ENCODE measurements at places on chromosomes 12 and 14. TPM values are rescaled to one million over a fixed set of nuclear protein-coding genes. Genes with fewer than 3 reads are reported as not detected.

The PLEKHG7 gene
- 1.6 TPM for total RNA-seq

GRCh38 chr12:51508285-51508684, 82.7 kb upstream of the SCN8A start:
- no peak overlapping the region for H3K4me3 ChIP-seq
- H3K27me3 ChIP-seq = peaks cover 7% of the 10 kb centered on the region
- no peaks in the 10 kb centered on the region for H3K36me3 ChIP-seq
- DNase-seq = no peak
- no peak overlapping the region for H3K27ac ChIP-seq
- no peaks in the 10 kb centered on the region for H3K4me1 ChIP-seq

The IFI27L1 gene
- total RNA-seq = 10.9 TPM

- no peak overlapping the region for H3K27ac ChIP-seq
- H3K27me3 ChIP-seq = peaks cover 17% of the 10 kb centered on the region
- no peak overlapping the region for H3K4me3 ChIP-seq
- DNase-seq = no peak
- no peaks in the 10 kb centered on the region for H3K4me1 ChIP-seq
Observed at GRCh38 chr12:108495054-108495453, 20.0 kb upstream of the FICD start.

- H3K27me3 ChIP-seq = no peaks in the 10 kb centered on the region
- H3K36me3 ChIP-seq = no peaks in the 10 kb centered on the region
- H3K27ac ChIP-seq = no peak overlapping the region
Observed at GRCh38 chr12:1566449-1567135, 27.8 kb downstream of the FBXL14 start.

- H3K4me1 ChIP-seq = peaks cover 49% of the 10 kb centered on the region
- H3K36me3 ChIP-seq = no peaks in the 10 kb centered on the region
- H3K4me3 ChIP-seq = peak overlapping the region; percentile 89
- no peak for DNase-seq
- no peaks in the 10 kb centered on the region for H3K27me3 ChIP-seq
Observed at GRCh38 chr12:8697120-8697475, 693 bp upstream of the RIMKLB start.

DNA sequence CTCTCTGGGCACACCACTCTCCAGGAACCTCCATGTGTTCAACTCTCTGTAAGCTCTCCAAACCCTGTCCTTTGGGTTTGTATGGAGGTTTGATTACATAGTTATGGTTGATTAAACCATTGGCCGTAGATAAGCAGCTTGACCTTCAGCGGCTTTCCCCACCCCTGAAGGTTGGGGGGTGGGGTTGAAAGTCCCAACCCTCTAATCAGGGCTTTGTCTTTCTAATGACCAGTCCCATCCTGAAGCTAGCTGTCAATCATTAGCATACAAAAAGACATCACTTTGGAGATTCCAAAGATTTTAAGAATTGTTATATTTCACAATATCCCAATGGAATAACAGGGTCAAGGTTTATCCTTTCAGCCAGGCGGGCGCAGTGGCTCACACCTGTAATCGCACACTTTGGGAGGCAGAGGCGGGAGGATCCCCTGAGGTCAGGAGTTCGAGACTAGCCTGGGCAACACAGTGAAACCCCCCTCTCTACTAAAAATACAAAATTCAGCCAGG, 8.4 kb downstream of the FAM186A start:
- no peak for DNase-seq
- no peaks in the 10 kb centered on the region for H3K27me3 ChIP-seq
- no peaks in the 10 kb centered on the region for H3K4me1 ChIP-seq
- no peak overlapping the region for H3K27ac ChIP-seq
- H3K4me3 ChIP-seq = no peak overlapping the region

- no peaks in the 10 kb centered on the region for H3K27me3 ChIP-seq
- no peak overlapping the region for H3K4me3 ChIP-seq
- no peak for DNase-seq
- H3K36me3 ChIP-seq = no peaks in the 10 kb centered on the region
- H3K4me1 ChIP-seq = no peaks in the 10 kb centered on the region
Observed at GRCh38 chr14:70616646-70617045, 16.2 kb upstream of the MED6 start.

DNA sequence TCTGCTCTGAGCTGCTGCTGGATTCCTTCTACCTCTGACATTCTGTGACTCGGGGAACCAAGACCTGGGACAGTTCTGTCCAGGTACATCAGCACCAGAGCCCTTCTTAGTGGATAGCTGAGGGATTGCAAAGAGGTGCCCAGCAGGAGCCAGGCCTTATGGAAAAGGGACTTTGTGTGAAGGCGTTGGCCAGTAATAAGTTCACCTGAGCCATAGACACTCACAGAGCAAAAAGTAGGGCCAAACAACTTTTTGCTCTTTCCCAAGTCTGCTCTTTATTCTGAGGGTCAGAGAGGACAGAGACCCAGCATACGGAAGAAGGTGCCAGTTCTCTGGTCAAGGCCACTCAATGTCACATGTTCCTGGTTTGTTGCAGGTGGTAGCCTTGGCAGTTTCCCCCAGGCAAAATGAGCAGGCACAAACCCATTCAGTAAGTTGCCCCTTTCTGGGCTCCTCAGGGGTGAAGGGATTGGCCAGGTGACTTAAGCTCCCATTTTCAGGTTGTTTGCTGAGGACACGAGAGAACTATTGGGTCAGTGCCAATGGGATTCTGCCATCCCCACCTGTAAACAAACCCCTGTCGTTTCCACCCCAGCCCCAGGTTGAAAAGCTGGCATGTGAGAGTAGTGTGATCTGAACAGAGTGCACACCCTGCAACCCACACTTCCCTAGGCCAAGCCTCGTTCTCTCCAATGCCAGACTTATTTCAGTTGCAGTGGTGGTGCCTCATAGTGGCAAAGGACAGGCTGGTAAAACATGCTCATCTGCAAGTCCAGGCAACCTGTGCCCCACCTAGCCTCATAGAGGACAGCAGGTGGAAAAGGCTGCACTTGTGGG, 150.3 kb downstream of the SMOC1 start:
- H3K4me1 ChIP-seq = no peaks in the 10 kb centered on the region
- no peak overlapping the region for H3K27ac ChIP-seq
- no peak overlapping the region for H3K4me3 ChIP-seq
- H3K27me3 ChIP-seq = peaks cover 12% of the 10 kb centered on the region

GRCh38 chr12:28253161-28253641, 62.9 kb downstream of the CCDC91 start:
- no peak overlapping the region for H3K27ac ChIP-seq
- peaks cover 18% of the 10 kb centered on the region for H3K4me1 ChIP-seq
- no peaks in the 10 kb centered on the region for H3K36me3 ChIP-seq

The PTPRO gene
- total RNA-seq = 21.4 TPM

The AQP2 gene
- total RNA-seq = not detected

- no peak overlapping the region for H3K27ac ChIP-seq
- no peak overlapping the region for H3K4me3 ChIP-seq
- H3K27me3 ChIP-seq = no peaks in the 10 kb centered on the region
- H3K4me1 ChIP-seq = peaks cover 67% of the 10 kb centered on the region
- no peak for DNase-seq
Observed at GRCh38 chr14:92551044-92551841, 37.7 kb downstream of the RIN3 start.

The NFATC4 gene
- 37.0 TPM for total RNA-seq

The CD163 gene
- 525 TPM for total RNA-seq

The SLC10A1 gene
- total RNA-seq = not detected

DNA sequence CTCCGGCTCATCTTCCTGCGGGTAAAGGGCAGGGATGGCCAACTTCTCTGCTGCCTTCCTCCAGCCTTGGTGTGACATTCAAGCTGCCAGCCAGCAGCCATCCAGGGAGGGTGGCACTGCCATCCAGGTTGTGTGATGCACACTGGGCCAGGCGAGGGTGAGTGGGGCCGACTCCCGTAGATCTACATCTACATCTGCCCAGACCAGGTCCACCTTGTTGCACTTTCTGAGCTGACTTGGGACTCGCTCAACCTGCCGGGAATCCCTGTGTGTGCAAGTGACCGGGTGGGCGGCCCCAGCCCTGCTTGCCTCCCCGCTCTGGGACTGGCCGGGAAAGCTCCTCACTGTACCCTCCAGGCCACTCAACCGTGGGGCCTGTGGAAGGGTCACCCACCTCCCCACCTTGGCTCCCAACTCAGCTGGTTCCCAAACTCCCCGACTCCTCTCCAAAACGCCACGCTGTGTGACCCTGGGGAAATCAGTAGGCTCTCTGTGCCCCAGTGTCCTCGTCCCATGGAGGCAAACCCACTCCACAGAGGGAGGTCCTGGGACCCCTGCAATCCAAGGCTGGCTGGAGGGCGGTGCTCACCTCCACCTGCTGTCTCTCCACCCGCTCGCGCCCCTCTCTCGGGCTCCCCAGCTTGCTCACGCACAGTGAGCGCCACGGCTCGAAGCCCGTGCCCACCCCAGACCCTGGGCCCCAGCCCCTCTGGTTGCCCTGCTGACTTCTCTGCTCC, 14.7 kb downstream of the JAG2 start:
- H3K27ac ChIP-seq = peak overlapping the region; percentile 56
- H3K4me3 ChIP-seq = no peak overlapping the region
- no peak for DNase-seq
- H3K36me3 ChIP-seq = peaks cover 9% of the 10 kb centered on the region

DNA sequence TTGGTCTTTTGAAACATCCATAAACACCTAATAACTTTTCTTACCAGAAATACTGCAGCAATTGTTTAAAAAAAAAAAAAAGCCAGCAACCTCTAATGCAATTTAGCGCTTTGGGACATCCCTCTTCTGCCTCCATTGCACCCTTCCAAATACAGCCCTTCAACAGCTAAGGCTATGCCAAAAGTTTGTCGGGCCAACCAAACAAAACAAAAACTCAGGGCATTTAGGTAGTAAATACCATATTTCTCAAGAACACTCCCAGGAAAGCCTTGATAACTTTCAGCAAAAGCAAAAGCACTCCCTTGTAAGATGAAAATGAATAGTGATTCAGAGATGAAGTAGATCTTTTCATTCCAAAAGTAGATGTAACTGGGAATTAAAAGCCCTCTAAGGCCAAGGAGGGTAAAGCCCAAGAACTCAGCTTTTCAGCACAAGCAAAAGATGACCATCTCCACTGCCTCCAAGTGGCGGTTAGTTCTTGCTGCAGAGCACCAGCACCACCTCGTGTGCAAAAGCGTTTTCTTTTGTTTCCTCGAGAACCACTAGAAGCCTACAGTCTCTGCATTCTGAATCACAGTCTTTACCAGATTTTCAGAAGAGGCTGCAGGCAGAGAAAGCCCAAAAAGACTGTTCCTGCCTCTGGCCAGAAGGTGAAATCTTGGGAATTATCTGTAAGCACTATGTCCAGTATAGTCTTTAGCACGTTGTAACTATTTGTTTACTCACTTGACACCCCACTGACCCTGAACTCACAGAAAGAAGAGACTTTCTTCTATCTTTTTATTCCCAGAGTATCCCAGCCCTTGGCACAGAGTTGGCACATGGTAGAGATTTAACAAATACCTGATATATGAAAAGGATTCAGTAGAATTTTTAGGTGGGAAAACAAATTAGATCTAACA, 53.1 kb downstream of the SIX6 start:
- H3K4me1 ChIP-seq = peaks cover 5% of the 10 kb centered on the region
- H3K27ac ChIP-seq = no peak overlapping the region
- H3K36me3 ChIP-seq = no peaks in the 10 kb centered on the region
- DNase-seq = no peak

DNA sequence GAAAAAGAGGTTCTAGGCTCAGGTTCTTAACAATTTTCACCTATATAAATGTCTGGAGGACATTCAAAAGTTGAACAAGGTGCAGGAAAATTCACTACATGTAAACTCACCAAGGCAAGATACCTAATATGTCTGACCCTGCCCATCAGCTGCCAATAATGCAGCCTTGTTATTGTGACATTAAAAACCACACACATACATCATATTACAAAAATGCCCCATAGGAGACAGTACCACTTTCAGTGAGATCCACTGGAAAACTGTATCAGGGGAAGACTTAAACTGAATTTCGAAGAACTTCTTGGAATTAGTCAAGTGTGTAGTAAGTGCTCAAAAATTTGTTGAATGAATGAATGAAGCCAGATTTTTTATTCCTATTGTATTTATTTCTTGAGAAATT, 83.1 kb downstream of the KICS2 start:
- no peaks in the 10 kb centered on the region for H3K4me1 ChIP-seq
- H3K36me3 ChIP-seq = peaks cover 17% of the 10 kb centered on the region
- no peak for DNase-seq
- no peak overlapping the region for H3K4me3 ChIP-seq
- no peak overlapping the region for H3K27ac ChIP-seq
- H3K27me3 ChIP-seq = no peaks in the 10 kb centered on the region

The EML5 gene
- total RNA-seq = 2.4 TPM

- no peaks in the 10 kb centered on the region for H3K36me3 ChIP-seq
- no peaks in the 10 kb centered on the region for H3K27me3 ChIP-seq
- H3K27ac ChIP-seq = no peak overlapping the region
- no peaks in the 10 kb centered on the region for H3K4me1 ChIP-seq
Observed at GRCh38 chr12:77294016-77294415, 228.6 kb upstream of the E2F7 start.

DNA sequence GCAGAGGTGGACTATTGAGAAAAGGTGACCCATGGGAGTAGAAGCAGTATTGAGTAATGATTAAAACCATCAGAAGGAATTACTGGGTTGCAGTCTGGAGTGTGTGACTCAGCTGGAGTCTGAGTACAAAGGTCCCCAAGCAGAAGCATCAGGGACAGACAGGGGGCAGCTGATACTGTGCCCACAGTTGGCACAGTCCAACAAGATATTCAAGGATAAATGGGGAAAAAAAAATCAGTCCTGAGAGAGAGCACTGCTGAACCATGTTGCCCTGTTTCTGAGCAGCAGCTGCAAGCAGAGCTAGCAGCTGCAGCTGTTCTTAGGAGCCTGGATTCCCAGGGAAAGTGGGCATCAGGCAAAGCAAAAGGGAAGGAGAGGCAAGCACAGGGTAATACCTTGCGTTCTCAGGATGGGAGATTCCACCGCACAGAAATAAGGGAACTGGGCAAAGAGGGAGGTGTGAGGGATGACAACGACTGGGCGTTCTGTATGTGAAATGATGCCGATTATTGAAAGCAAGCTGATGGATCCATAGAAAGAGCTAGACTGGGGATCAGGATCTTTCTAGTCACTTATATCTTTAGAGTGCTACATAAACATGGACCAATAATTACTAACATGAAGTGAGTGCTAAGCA, 17.7 kb downstream of the NEUROD4 start:
- no peaks in the 10 kb centered on the region for H3K36me3 ChIP-seq
- no peaks in the 10 kb centered on the region for H3K4me1 ChIP-seq
- DNase-seq = no peak
- H3K27ac ChIP-seq = no peak overlapping the region
- no peaks in the 10 kb centered on the region for H3K27me3 ChIP-seq

DNA sequence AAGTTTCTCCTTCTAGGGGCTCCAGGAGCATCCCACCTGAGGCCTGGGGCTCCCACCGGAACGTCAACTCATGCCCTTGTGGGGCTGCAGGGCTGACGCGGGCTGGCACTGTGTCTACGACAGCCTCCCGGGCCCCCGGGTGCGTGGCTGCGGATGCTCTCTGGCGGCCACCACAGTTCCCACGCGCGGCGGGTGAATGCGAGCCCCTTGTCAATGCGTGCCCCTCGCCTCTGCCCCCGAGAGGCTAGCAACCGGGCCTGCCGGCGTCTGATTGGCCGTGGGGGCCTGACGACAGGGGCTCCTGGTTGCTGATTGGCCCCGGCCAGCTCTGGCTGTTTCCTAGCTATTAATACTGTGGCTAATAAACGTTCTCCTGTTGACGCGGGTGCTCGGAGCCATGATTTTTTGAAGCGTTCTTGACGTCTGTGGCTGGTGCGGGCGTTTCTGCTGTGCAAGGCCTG, 1.8 kb upstream of the MEG3 start:
- H3K36me3 ChIP-seq = no peaks in the 10 kb centered on the region
- no peak overlapping the region for H3K27ac ChIP-seq
- no peaks in the 10 kb centered on the region for H3K4me1 ChIP-seq
- H3K27me3 ChIP-seq = peaks cover 54% of the 10 kb centered on the region
- no peak for DNase-seq

The CDKN3 gene
- total RNA-seq = 1.9 TPM
